ENCODE measurements at places on chromosomes 7 and 10.

- DNase-seq: no peak
Measured at GRCh38 chr10:78346721-78347120, 313.1 kb downstream of the RPS24 start.

- DNase-seq: no peak
Measured at GRCh38 chr7:123862775-123863174, 17.8 kb downstream of the HYAL4 start.

DNA sequence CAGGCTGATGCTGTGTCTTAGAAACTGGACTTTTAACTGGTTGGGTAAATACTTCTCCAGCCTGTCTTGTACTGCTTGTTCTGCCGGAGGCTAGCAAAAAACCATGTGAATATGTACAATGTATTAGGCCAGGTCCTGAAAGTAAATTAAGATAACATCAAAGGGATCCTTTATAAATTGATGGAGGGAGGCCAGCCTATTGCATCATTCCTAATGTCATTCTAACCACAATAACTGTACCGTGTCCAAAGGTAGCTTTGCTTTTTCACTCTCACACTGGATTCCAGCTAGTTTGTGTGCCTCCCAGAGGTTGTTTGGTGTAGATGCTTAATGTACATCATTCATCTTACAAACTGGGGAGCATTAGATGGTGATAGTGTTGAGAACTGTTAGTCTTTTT, 91.2 kb upstream of the SEM1 start:
- no peak for DNase-seq

GRCh38 chr7:137816696-137817320, 30.0 kb downstream of the DGKI start:
- no peak for DNase-seq

GRCh38 chr10:43228783-43229207, 38.1 kb downstream of the RASGEF1A start:
- no peak for DNase-seq

GRCh38 chr7:72754312-72754711, 73.7 kb downstream of the TYW1B start:
- DNase-seq: no peak

- no peak for DNase-seq
Measured at GRCh38 chr10:119540038-119540437, 2.5 kb downstream of the RGS10 start.

- DNase-seq: peak; percentile 71
Measured at GRCh38 chr10:17025444-17026295, 103.9 kb downstream of the CUBN start.

GRCh38 chr7:157522954-157523353, 186.2 kb downstream of the DNAJB6 start:
- no peak for DNase-seq

DNA sequence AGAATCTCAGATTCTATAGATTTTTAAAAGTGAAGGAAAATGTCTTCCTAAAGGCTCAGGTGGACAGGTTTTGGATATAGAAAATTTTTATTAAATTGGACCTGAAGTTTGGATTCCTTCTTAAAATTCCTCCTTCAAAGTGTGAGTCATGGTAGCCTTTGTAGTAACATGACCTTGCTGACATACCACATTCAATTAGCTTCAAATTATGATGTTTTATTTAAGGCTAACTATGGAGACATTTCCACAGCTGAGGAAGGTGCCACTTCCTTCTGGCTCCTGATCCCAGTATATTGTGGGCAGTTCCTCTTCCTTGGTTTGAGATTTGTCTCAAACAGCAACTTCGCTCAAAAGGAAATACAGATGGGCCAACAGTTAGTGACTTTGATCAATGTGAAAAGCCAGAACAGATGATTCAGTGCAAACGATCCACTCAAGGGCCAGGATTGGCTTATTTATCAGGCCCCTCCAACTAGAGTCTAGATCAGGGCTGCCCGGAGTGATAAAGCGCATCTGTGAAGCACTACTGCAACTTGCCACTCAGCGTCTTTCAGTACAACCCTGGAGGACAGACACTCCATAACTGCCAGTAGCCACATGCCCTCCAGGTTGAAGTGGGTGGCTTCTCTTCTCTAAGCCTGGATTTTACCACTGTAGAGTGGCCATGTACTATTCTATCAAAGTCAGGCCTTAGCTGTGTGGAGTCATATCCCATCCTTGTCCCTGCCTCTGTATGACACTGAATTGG, 573.5 kb downstream of the KIF20B start:
- no peak for DNase-seq

DNA sequence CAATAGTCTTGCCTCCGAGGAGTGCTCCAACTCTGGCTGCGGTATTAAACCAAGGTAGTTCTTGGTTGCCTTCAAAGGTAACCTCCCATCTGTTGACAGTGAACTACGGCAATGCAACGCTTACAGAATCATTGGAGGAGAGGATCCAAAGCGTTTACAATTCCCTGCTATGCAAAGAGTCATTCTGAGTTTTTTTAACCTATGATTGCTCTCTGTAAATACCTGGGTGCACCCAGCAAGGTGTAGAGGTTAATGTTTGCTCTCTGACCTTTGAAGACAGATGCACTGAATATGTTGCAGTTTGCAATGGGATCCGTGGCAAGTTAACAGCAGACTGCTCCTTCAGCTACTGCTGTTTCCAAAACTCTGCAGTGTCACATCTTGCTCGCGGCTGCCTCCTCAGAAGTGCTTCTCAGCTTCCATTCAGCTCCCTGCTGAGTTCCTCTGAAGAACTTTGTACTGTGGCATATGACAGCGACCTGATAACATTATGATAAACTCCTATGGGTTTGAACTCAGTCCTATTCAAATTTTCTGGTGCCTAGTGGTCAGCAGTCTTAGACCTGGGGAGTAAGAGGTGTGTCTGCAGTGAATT, 29.0 kb downstream of the KIAA1217 start:
- DNase-seq: no peak

DNA sequence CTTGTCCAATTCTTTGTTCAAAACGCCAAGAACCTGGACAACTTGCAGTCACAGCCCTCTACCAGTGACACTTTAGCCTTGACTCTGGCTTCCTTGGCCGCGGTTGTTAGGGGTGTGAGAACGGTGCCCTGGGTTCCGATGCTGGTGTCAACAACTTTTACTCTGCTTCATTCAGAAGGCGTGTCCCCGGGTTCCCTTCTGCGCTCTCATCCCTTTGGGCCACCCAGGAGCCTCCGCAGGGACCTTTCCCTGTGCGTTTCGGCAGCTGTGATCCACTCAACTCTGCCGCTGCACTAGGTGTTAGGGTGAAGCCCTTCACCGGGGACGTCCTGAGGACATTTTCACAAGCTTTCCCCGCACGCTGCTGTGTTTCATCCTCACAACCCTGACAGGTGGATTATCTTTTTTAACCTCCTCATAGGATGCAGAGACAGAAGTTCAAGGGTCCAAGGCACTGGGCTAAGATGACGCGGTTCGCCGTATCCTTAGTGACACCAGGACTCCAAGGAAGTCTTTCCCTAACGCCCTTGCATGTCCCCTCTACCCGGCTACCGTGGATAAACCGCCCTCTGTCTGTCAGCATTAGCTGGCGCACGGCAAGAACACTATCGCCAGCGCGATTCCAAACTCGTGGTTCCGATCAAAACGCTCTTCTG, 133.5 kb upstream of the SHH start:
- no peak for DNase-seq

DNA sequence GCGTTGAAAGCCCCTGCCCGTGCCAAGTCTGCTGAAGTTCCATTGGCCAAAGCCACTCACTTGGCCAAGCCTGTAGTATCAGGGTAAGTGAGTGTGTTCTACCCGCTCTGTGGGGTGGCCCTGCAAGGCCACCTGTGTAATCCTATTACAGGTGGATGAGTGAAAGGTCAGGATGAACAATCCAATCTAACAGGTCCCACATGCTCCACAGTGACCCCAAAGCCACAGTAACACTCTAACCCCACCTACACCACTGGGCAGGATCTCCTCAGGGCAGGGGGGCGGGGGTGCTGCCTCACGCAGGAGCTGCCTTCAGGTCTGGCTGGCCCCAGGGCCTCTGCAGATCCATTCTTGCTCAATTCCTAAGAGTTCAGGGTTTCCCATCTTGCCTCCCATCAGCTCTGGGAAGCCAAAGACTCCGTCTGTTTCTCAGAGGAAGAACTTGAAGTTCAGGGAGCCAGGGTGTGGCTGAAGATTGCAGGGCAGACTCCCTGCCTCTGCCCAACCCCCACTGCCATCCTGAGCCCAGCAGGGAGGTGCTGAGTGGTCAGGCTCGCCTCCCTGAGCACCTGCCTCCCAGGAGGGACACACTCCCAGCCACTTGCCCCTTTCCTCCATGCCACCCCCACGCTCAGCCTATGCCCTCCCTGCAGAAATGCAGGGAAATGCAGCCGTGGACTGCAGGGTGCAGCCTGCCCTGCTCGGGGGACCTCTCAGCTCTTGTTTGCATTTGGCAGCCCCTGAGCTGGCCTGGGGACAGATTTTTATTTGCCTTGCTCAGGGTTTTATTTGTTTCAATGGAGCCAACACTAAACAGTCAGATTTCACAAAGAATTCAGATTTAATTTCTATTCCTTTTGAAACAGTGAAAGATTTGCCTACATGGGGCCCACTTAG, 9.8 kb upstream of the COMTD1 start:
- DNase-seq: no peak

DNA sequence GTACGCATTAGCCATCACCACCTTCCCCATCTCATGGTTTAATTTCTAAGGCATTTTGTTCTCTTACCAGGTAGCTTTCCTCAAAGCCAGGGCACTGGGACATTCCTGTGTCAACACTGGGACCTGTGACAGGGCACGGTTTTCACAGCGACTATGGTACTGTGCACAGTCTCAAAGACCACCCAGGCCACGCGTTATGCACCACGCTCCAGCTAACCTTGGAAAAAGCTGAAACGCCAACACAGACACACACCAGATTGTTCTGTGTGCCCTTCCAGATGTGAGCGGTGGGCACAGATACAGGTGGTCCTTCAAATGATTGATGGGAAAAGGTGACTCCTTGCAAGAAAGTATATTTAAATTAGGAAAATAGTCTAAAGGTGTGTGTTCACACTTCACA, 337.3 kb downstream of the WDR37 start:
- no peak for DNase-seq

DNA sequence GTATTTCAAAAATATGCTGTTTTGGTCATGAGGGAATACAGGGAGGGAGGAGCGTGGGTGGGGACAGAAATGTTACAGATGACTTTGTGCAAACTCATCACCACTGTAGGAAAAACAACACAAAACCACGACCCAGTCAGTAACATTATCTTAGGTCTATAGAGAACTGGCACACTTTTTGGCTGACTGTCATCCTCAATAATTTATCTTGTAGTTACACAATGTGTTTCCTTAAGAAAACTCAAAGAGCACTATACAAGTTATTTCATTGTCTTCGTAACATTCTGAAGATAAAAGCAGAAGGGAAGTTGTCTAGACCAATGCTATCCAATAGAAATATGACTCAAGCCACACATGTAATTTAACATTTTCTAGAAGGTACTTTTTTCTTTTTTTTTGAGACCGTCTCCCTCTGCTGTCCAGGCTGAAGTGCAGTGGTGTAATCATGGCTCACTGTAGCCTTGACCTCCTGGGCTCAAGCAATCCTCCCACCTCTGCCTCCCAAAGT, 16.9 kb upstream of the CDK14 start:
- no peak for DNase-seq

- peak; percentile 33 for DNase-seq
Measured at GRCh38 chr10:101778781-101779543, 3.0 kb upstream of the FGF8 start.

DNA sequence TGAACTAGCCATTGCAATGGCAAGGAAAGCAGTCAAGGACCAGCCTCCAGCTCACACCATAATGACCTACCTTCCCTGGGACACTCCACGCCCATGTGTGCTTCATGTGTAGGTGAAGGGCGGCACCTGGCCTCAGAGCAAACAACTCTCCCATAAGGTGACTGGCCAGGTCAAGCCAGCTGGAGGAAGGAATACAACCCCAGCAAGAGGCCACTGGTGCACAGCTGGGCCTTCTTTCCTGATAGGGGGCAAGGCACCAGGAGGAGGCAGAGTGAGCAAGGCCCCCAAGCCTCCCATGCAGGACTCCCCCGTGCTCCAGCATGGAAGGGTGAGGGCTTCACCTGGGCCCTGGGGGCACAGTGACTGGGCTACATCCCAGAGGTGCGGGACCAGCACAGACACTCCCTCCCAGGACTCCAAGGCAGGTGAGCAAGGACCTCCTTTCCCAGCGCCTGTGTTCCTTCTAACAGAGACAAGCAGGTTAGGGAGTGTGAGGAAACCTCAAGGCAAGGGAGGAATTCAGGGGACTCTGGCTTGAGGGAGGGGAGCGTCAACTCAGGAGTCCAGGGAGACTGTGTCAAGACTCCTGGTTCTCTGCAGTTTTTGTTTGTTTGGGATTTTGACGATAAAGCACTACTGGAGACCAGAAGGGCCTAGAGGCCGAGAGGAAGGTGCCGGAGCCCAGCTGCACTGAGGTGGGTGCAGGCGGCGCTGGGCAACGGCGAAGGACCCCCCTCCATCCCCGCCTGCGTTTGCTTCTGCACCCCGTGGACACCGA, 1.7 kb downstream of the PTPRN2 start:
- no peak for DNase-seq

GRCh38 chr7:2870471-2870931, 26.4 kb upstream of the GNA12 start:
- DNase-seq: peak; percentile 84

DNA sequence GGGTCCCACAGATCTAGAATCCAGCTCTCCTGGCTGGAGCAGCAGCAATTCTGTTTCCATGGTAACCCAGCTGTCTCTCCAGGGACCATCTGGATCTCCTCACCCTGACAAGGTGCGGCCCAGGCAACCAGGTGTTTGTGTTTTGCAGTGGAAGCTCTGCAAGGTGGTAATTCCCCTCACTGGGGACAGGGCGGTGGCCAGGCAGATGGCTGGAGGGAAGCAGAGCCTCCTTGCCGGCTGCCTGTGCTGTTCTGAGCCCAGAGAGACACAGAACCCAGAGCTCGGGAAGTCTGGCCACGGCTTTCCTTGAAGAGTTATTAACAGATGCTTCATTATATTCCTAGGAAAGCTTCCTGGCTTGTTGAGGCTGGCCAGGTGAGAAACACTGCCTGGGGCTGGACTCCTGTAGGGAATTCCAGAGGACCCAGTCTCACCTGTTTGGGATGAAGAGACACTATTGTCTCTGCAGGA, 118.2 kb upstream of the PPIF start:
- DNase-seq: no peak

GRCh38 chr10:26046073-26046700, 112.2 kb downstream of the MYO3A start:
- no peak for DNase-seq

DNA sequence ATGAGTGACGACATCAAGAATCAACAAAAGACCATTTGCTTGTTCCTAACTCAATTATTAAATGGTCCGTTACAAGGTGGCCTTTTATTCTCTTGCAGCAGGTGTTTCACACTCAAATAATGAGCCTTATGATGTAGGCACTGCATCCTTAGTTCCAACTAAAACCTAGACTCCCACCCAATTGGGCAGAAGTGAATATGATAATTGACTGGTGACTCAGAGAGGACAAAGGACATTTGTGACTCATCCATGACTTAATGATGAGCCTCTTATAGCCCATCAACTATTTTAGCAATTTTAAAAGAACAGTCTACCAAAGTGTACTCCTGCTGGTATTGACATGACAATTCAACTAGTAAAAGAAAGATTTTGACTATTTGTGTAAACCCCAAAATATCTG, 1027.8 kb upstream of the PHF14 start:
- no peak for DNase-seq

GRCh38 chr7:149874644-149875028, 867 bp downstream of the ATP6V0E2 start:
- no peak for DNase-seq

Measured in CD4-positive, alpha-beta T cell treated with Interleukin-17A for 4 hours (primary cell).